ENCODE measurements at places on chromosomes 5 and 9.

DNA sequence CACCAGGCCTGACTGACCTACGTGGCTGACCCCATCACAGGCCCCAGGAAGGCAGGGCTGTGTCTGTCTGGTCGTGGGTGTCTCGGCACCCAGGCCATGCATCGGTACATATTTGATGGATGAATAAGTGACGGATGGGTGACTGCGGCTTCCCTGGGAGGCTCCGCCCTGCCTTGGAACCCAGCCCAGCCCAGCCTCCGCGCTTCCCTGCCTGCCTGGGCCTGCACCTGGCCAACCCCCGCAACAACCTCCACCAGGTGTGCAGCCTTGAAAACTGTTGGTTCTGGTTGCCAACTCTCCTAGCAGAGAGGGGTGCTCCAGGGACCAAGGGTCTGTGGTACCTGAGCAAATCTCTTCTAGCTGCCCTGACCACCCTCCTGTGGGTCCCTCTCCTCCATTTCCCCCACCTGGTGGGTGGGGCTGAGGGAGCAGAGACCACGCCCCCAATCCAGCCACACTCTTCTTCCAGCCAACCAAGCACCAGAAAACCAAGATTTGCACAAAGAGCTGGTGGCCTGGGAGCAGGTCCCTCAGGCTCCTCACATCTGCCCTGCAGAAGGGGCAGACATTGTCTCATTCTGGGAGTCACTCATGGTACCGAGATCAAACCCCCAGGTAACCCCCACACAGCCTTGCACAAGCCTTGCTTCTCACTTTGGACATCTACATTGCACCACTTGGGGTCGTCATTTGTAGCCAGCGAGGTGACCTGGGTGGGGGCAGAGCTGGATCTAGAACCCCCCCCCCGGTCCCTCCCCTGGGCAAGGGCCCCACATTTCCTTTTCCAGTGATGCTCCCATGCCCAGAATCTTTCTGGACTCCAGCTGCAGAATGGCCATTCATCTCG lies 100.6 kb upstream of the IER5L start:
- no peak for DNase-seq

GRCh38 chr9:133843250-133843649 lies 105.1 kb upstream of the SARDH start:
- no peak for DNase-seq

DNA sequence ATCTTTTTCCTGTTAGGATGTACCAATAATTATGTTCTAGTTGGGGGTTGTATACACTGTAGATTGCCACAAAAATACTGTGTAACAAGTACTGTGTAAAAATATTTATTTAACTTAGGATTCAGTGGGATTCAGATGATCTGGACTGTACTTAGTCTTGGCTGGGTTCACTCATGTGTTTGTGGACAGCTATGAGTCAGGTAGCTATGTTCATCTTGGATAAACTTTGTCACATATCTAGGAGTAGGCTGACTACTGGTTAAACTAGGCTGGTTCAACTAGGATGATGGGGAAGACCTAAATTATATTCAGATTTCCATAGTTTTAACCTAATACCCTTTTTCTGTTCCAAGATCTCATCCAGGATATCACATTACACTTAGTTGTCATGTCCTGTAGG lies 32.1 kb upstream of the TNFSF15 start:
- no peak for DNase-seq

DNA sequence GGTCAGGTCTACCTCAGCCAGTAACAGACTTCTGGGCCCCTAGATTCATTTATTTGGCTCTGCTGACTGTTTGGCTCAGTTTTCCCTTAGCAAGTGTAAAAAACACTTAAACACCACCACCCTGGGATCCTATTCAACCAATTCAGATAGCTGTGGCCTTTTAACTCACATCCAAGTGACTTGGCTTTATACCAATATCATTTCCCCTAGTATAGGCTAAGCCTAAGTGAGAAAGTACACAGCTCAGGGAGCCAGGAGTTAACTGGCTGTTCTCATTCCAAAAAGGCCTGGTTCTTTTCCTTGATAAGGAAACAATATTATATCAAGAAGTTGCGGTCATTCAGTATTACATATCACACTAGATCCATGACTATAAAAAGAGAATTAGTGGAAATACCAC lies 163.5 kb downstream of the ARL15 start:
- no peak for DNase-seq

DNA sequence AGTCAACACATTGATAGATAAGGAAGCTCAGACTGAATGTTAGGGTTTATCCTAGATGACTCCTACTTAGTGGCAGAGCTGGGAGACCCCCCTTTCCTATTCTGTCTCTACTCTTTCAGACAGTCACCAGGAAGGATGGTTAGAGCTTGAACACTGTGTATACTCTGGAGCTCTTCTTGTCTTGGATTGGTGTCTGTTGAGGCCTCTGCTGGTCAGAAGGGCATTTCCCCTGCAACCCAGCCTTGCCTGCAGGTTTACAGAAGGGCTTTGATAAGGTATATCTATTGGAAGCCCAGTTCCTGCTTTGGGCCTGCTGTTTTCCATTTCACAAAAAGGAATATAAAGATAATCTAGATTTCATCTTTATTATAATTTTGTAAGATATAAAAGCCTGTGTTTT lies 71.8 kb downstream of the KDM4C start:
- no peak for DNase-seq

DNA sequence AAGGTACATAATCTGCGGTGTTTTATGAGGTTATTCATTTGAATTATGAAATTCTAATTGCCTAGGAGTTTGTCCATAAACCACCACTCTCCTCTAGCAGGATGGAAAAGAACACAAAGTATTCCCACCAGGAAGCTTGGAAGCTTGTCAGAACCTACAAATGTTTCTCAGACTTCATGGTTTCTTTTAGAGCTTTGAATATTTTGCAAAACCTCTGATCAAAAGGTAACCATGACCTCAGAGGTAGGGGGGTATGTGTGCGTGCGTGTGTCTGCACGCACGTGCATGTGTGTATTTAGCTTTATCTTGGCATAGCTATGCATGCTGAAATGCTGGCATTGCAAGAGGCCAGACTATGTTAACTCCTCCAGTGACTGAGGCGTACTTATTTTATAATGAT lies 847.0 kb downstream of the TLE1 start:
- DNase-seq, result no peak

DNA sequence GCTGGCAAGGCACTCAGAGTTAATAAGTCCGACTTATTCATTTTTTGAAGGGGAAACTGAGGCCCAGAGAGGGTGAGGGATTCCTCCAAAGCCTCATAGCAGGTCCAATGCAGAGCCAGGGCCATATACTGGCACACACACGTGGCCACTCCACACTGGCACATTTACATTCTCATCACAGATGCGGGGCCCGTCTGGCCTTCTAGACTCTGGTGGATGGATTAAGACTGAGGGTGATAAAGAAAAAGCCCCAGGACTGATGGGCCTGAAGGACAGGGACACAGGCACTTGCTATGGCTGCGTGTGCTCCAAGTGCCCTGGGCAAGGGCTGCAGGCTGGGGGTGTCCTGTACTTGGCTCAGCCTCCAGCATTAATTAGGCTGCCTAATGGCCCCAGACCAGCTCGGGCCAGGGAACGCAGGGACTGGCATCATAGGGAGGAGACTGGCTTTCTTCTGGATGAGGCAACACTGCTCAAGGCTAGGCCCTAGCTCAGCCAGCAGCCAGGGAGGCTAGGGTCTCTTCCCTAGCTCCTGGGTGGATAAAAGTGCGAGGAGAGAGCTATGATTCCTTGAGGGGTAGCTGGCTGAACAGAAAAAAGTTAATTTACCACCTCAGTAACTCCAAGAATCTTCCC lies 28.5 kb upstream of the CSF1R start:
- no peak for DNase-seq

DNA sequence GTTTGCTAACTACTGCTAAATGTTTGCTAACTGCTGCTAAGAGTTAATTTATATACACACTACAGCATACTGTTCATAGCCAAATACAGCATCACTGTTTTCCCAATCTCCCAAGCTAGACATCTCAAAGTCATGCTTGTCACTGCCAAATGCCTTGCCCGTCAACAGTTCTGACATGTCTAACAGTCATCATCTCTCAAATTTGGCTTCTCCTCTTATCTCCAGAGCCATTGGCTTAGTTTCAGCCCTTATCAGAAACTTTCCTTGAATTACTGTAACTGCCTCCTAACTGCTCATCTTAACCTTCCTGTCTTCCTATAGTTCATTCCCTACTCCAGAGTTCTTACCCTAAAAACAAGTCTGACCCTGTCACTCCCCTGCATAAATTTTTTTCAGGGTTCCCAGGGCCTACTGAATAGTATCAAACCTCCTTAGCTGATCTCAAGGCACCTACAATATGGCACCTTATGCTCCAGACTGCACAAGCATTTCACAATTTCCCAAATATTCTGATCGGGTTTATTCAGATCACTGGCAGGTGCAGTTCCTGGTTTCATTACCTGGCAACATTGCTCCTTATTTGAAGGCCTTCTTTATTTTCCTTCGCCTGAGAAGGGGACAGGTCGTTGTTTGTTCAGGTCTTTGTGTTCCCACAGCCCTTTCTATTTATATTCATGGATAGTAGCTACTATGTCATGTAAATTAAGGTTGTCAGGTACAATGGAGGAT lies 55.9 kb upstream of the ANKRD55 start:
- DNase-seq, result no peak

GRCh38 chr5:134110382-134110781 lies 4.1 kb upstream of the TCF7 start:
- no peak for DNase-seq

DNA sequence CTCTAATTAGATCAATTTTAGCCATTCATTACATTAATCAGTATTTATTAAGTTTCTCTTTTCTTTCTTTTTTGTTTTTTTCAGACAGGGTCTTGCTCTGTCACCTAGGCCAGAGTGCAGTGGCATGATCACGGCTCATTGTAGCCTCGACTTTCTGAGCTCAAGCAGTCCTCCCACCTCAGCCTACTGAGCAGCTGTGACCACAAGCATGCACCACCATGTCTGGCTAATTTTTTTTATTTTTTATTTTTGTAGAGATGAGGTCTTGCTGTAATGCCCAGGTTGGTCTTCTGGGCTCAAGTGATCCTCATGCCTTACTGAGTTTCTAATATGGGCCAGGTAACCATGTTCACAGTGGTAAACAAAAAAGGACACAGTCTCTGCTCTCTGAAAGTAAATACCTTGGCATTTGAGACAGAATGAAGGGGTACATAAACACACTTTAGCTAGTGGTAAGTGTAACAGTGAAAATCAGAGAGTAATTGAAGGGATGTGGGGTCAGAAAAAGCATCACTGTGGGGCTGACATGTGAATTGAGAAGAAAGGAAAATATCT lies 336.3 kb downstream of the ADGRV1 start:
- DNase-seq, result no peak

- no peak for DNase-seq
Measured at GRCh38 chr9:26158631-26159150, 480.4 kb upstream of the TUSC1 start.

DNA sequence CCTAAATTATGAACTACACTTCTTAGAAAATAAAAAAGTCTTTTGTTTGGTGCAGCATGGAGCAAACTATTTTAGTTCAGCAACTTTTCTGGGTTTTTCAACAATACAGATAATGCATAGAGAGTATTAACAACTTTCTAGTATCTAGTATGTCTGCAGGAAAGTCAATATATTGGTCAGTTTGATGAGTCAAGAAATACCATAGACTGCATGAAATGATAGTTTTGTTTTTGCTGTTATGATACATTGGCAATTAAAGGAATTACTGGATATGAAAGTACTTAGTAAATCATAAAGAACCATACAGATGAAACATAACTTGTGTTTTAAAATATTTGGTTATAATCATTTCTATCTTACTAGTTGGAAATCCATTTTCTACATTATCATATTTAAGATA lies 173.5 kb downstream of the GIN1 start:
- DNase-seq, result no peak

DNA sequence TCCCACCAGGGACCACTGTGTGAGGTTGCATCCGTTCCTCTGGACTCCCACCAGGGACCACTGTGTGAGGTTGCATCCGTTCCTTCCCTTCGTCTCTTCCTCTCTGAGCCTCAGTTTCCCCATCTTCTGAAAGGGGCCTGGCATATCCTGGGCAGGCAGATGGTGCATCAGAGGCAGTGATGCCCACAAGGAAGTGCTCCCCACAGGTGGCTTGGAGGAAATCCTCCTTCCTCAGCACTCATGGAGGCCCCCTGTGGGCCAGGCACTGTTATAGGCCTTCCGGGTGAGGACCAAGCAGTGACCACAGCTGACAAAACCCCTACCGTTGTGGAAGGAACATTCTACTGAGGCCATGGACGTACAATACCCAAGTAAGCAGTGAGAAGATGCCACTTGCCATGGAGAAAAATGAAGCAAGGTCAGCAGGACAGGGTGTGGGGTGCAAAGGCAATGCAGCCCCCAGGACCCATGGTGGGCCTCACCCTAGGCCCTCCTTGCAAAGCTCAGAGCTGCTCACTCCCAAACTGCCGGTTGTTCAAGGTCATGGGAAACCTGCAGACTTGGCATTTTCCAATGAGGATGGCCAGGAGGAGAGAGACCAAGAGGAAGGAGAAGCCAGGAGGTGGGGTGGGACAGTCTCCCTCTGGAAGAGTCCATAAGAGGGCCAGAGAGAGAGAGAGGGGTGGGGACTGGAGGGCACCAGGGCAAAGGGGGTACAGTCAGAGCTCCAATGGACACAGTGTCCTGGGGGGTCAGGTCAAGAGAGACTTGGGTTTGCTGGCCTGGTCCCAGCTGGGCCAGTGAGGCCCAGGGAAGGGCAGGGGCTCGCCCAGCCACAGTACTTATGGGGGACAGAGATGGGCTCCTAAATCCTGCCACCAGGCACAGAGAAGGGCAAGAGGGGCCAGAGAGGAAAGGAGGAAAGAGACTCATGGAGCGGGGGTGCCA lies 51.1 kb downstream of the C9orf50 start:
- DNase-seq, result no peak

DNA sequence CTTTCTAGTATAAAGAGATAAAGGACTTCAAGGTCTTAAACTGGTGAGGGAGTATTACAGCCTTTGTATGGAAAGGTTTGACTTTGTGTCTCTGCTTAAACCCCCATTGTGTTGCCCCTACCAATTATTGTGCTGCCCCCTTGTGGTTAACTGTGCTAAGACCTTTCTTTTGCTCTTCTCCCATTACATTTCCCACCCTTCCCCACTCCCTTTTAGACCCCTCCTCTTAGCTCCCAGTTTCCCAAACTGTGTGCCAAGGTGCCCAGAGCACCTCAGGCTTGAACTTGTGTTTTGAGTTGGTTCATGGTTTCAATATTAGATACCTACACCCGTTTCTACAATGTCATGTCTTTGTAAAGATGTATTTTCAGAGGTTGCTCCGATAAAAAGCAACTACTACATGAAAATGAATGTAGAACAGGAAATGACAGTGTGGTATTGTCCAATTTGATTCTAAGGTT lies 2.9 kb downstream of the JAK2 start:
- DNase-seq, result peak; percentile 35

DNA sequence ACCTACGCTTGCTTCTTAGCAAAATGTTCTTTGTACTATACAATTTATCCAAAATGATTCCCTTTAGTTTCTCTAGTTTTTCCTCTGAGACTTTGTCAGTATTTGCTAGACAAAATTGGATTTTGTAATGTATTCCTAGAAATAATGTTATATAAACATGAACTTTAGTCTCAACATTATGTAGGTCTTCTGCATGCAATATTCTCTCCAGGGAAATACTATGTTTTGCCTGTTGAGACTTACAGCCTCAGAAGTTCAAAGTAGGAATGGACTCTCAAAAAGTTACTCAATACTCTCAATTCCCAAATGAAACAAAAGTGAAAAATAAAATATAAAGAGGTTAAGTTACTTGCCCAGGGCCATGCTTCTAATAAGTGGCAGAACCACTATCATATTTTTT lies 24.8 kb upstream of the SMC2 start:
- DNase-seq, result no peak

GRCh38 chr5:145473042-145473642 lies 362.0 kb downstream of the PRELID2 start:
- no peak for DNase-seq
